Globus pallidus (tissue), 1 donor: ENCODE measurements at places on chromosomes 7 and 10.

- DNase-seq, result no peak
Observed at GRCh38 chr7:120582916-120583315, 275.0 kb downstream of the TSPAN12 start.

DNA sequence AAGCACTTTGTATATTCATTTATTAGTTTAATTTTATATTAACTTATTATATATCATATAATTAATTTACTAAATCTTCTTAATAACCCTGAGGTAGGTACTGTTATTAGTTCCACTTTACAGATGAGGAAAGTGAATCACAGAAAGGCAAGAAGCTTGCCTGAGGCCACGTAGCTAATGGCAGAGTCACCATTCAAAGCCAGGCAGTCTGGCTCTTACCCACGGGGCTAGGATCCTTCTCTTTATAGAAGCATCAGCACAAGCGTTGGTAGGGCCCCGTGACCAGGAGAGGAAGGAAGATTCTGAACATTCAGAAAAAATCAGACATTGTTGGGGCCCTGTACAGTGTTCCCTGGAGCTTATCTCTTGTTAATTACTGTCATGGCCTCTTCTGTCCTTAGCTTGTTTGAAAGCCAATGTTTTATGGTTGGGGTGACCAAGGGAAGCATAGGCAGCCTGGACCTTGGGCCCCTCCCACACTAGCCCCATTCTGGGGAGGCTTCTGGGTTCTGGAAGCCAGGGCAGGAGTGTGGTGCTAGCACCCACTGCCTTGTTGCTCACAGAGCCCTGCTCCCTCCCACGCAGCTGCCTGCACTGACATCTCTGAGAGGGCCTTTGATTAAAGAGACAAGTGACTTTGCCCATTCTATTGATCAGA lies 31.1 kb upstream of the SLF2 start:
- no peak for DNase-seq

- DNase-seq, result no peak
Observed at GRCh38 chr7:50147951-50148808, 55.1 kb upstream of the ZPBP start.

GRCh38 chr10:99983280-99983988 lies 26.3 kb downstream of the DNMBP start:
- DNase-seq, result no peak

DNA sequence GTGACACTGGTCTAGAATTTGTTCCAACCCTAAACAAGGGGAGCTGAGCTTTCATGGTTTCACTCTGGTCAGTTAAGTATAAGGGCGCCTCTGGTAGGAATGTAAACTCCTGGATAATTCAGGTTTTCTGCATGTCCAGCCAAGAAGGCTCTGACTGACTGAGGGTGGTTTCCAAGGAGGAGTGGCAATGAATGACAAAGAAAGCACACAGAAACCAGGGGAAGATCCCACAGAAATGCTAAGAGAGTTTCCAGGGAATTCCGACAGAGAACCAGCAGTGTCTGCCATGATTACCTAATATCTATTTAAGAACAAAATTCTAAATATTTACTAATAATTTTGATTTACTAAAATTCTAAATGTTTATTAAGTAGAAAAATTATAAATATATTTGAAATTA lies 27.3 kb upstream of the NRG3 start:
- DNase-seq, result no peak

- DNase-seq, result no peak
Observed at GRCh38 chr10:71527135-71527534, 130.4 kb downstream of the CDH23 start.

DNA sequence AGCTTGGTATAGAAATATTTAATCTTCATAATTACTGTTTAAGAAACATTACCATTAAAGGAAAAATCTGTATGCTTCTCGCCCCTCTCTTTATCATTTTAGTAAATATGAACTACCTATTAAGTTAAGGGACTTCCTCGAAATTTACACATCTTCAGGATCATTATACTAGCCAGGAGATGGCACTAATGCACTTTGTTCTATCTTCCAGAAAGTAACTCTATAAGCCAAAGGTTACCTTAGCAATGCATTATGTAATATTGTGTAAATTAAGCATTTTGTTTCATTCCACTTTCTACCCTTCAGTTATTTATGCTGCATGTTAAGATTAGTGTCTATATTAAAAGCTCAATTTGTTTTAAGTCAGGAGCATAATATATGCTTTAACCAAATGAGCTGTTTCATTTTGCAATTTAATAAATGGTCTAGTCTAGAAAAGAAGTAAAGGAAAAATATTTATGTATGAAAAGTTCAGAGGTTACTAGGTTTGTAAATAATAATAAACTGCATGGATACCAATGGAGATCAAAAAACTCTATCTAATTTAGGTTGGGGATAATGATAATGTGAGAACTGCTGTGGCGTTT lies 128.5 kb downstream of the ANKRD7 start:
- peak; percentile 25 for DNase-seq

DNA sequence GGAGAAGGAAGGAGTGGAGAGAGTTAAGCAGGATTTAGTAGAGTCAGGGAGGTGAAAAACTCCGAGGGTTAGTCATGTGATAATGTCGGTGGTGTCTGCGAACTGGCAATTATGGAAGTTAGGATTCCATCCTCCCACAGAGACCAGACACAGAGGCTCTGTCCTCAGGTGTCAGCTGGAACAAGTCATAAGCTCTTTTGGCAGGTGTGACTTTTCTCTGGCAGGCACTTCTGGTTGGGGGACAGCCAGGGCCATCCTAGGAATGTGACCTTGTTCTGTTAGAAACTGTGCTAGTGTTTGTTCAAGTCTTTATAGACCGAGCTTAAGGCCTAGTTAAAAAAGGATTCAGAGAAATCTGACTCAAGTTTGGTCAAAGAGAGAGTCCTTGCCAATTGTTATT lies 371.0 kb downstream of the DPP6 start:
- no peak for DNase-seq

- no peak for DNase-seq
Observed at GRCh38 chr7:42137431-42137830, 99.6 kb downstream of the GLI3 start.

DNA sequence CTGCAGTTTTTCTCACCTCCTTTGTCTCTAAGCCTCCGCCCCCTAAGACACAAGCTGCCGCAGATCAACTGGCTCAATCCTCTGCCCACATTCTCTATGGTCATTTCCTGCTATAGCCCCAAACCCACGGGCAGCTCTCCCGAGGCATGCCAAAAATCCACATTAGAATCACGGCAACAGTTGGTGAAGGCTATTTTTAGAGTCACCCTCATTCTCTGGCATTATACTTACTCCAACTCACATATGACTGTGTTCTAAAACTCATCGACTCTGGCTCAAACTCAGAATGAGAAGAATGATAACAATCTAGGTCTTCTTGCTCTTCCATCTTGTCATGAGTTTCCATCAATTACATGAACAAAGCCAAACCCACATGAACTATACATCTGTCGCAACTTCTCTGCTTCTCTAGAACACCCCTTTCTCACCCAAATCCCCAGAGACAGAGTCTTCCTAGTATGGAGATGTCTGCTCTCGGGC lies 10.9 kb upstream of the KIAA1549 start:
- no peak for DNase-seq

GRCh38 chr10:76774987-76775603 lies 862.5 kb downstream of the KCNMA1 start:
- DNase-seq, result no peak

GRCh38 chr7:96021568-96021967 lies 249.2 kb downstream of the DYNC1I1 start:
- no peak for DNase-seq

- no peak for DNase-seq
Observed at GRCh38 chr7:84216472-84216871, 21.9 kb upstream of the SEMA3A start.

GRCh38 chr10:59085711-59086502 lies 90.5 kb upstream of the PHYHIPL start:
- DNase-seq, result no peak

DNA sequence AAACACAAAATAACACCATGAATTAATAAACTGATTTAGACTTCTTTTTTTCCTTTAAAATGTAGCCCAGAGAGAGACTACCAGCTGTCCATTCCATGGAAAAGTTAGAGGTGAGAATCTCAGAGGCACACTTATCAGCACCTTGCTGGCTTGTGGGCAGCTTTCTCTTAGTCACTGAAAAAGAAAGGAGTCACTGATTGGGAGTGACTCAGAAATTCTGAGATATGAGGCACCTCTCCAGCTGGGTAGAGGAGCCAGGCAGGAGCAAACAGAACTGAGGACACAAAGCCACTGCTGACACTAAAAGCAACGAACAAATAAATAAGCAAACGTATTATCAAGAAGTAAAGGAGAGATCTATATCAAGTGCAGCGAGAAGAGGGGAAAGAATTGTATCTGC lies 310.6 kb downstream of the PARD3 start:
- DNase-seq, result no peak

GRCh38 chr7:159172400-159172799 lies 27.7 kb upstream of the VIPR2 start:
- no peak for DNase-seq

DNA sequence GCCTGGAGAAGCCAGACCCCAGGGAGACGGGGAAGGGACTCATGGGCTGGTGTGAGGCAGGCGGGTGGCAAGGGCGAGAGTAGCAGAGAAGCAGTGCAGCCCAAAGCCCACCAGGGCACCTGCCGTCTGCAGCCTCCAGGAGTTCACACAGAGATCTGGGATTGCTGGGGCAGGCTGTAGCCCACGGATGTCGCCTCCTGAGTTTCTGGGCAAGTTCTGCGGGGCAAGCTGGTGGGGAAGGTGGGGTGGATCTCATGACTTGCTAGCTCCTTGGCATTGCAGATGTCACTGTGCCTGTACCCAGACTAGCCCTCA lies 6.0 kb downstream of the ADCK2 start:
- no peak for DNase-seq

- DNase-seq, result no peak
Observed at GRCh38 chr7:21355406-21355874, 72.4 kb upstream of the SP4 start.

- no peak for DNase-seq
Observed at GRCh38 chr10:44697116-44697515, 214.0 kb upstream of the TMEM72 start.

GRCh38 chr10:4053940-4054339 lies 268.9 kb upstream of the KLF6 start:
- no peak for DNase-seq

GRCh38 chr7:30559611-30560010 lies 35.1 kb upstream of the GARS1 start:
- DNase-seq, result no peak

GRCh38 chr7:124570558-124570957 lies 195.0 kb downstream of the GPR37 start:
- no peak for DNase-seq

- no peak for DNase-seq
Observed at GRCh38 chr7:148982654-148983199, 45.6 kb downstream of the PDIA4 start.

DNA sequence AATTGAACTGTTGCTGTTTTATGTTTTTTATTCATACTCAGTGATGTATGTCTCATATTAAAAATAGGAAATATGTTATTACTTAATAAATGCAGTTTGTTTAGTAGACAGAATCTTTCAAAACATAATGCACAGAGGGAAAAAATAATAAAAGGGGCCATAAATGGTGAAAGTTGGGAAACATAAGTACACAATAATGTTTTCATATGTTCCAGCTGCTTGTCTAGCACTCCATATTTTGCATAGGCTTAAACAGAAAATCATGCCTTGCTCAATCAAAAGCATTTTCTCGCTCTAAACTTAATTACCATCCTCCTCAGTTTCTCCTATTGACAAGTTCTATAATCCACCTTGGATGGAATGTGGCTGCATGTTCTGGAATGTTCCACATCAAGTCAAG lies 333.2 kb downstream of the PLXNA4 start:
- no peak for DNase-seq

DNA sequence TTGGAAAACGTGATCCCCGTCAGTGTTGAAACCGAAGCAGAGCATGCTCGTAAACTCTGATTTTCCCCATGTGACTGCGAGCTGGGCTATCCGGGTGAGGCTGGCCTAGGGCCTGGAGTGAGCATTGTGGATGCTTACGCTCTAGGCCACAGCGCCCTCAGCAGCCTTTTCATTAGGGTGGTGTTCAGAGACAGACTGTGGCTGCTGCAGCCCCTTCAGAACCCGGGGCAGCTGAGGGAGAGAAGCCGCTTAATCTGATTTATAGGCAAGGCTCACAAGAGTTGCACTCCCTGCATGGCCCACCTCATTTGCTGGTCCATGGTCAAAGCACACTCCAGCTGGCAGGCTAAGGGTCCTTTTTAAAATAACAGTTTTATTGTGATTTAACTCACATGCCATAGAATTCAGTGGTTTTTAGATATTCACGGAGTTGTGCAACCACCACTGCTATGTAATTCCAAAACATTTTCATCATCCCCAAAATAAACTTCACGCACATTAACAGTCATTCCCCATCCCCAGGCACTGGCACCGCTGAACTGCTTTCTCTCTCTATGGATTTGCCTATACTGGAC lies 72.5 kb downstream of the SYPL1 start:
- DNase-seq, result no peak

GRCh38 chr10:33277135-33277536 lies 57.3 kb downstream of the NRP1 start:
- DNase-seq, result no peak

- peak; percentile 26 for DNase-seq
Observed at GRCh38 chr10:112278871-112279270, 4.3 kb upstream of the TECTB start.

GRCh38 chr10:14235566-14236195 lies 95.0 kb downstream of the FRMD4A start:
- DNase-seq, result no peak

DNA sequence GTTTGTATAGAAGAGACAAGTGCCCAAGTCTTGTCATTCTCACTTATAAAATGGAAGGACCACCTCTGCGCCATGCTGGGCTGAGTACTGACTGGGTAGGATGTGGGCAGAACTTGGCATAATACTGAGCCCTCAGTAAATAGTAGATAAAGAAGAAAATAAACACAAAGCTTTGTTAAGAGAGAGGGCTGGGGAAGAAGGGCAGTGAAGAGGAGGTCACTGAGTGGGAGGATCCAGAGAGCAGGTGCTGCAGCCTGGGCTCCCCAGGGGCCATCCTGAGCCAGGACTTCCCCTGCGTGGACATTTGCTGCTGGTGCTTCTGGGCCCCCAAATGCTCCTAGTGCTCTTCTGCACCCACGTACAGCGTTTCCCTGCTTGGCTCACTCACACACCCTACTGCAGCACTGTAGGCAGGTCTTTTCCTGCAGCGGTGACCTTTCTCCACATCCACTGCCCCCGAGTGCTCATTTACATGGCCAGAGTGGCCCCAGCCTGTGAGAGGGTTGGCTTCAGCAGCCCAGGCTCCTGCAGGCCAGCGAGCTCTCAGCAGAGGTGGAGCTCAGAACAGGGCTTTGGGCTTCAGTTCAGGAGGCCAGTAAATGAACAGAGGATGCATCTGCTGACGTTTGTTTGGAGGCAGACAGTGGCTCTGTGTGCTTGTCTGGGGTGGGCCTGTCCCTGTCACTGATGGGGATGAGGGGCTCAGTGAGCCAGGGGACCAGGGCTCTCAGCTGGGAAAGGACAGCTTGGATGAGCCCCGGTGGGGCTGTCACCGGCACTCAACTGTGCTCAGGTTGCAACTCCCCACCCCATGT lies 164.6 kb downstream of the ADARB2 start:
- no peak for DNase-seq
